Activated naive CD4-positive, alpha-beta T cell treated with Interleukin-2 at 50 U/mL for 16 hours (primary cell): ENCODE measurements at places on chromosomes 6 and 20.
A peak's percentile ranks its signal among the peaks of the same experiment; 100 is the strongest.

GRCh38 chr20:8788275-8788674 lies 280.6 kb upstream of the PLCB4 start:
- no peak for DNase-seq

DNA sequence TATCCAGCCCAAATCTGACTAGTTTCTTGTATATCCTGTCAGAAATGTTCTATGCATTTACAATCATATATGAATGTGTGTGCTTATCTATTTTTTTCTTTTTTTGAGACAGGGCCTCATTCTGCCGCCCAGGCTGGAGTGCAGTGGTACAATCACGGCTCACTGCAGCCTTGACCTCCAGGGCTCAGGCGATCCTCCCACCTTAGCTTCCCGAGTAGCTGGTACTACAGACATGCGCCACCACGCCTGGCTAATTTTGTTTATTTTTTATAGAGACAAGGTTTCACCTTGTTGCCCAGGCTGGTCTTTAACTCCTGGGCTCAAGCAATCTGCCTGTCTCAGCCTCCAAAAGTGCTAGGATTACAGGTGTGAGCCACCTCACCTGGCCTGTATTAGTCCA lies 3.0 kb upstream of the RAB44 start:
- no peak for DNase-seq

DNA sequence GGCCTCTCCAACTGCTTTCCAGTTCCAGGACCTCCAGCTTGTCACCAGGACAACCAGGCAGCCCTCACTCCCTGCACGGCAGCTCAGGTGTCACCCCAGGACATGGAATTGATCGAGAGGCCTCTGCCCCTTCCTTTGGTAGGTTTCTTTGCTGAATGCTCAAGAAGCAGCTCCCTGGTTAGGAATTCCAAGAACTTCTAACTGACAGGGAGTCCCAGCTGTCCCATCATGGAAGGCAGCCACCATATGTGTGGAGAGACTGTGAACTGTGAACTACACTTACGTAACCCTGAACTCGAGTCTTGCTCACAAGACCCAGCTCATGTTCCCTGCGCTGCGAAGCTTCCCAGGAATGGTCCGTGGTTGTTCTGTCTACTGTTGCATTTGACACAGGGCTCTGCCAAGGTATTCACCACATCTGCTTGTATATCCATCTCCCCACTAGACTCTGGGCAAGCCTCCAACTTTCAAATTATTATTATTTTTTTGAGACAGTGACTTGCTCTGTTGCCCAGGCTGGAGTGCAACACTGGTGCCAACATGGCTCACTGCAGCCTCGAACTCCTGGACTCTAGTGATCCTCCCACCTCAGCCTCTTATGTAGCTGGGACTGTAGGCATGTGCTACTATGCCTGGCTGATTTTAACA lies 35.7 kb downstream of the MGME1 start:
- no peak for DNase-seq

GRCh38 chr20:63734946-63735858 lies 1.3 kb upstream of the LIME1 start:
- DNase-seq: no peak

- DNase-seq: no peak
Measured at GRCh38 chr6:49849213-49849907, 17.0 kb downstream of the CRISP1 start.

- no peak for DNase-seq
Measured at GRCh38 chr6:88145298-88145963, 20.7 kb downstream of the CNR1 start.

DNA sequence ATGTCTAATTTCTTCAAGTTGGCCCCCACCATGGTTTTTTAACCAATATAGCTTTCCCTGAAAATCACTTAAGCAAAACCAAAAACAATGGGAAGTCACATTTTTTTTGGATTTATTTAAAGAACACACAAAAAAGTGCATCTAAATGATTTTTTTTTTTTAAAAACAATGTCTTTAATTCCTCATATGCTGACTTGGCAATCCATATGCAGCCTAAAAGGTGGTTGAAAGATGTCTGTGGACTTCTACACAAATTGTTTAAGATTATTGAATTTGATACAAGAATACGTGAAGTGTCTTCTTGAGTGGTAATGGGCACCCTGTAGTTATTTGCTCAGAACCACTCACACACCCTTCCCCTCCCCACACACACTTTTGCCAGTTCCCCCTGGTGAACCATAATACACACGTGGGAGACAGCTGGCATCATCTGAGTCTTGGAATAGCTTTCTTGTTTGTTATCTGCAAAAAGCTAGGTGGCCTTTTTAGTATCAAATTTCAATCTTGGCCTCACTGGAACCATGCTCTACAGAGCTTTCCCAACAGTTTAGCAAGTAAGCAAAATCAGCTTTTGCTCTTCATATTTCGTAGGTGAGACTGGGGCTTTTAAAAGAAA lies 60.9 kb upstream of the TULP1 start:
- DNase-seq: no peak

DNA sequence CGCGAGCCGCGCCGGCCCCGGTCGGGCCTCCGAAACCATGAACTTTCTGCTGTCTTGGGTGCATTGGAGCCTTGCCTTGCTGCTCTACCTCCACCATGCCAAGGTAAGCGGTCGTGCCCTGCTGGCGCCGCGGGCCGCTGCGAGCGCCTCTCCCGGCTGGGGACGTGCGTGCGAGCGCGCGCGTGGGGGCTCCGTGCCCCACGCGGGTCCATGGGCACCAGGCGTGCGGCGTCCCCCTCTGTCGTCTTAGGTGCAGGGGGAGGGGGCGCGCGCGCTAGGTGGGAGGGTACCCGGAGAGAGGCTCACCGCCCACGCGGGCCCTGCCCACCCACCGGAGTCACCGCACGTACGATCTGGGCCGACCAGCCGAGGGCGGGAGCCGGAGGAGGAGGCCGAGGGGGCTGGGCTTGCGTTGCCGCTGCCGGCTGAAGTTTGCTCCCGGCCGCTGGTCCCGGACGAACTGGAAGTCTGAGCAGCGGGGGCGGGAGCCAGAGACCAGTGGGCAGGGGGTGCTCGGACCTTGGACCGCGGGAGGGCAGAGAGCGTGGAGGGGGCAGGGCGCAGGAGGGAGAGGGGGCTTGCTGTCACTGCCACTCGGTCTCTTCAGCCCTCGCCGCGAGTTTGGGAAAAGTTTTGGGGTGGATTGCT lies 1.3 kb downstream of the VEGFA start:
- DNase-seq: peak; percentile 78

GRCh38 chr20:23350196-23350903 lies at the start of gene NXT1:
Gene NXT1 (plus strand): TSS chr20:23350791. CDS start chr20:23354042, 3,251 bp downstream.
- DNase-seq: peak; percentile 97

DNA sequence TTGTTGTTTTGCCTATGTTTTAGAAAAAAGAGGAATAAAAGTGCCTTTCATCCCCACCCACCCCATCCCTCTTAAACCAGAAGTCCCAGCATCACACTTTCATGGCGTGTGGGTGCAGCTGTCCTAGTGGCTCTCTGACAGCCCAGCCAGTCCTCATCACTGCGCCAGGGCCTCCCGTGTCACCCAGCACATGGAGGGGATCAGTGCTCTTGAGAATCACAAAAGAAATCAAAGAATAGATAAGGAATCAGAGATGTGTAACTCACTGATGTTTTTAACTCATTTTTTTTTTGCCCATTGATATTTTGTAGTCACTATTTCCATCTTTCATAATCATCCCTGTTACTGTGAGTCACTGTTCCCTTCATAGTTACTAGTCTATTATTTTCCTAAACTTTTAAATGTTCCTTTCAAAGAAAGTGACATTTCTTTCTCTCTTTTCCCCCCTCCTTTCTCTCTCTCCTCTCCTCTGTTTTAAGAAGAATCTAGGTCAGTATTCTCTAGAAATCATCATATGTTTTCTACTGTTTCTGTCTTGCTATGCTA lies 78.6 kb downstream of the AIG1 start:
- peak; percentile 12 for DNase-seq

DNA sequence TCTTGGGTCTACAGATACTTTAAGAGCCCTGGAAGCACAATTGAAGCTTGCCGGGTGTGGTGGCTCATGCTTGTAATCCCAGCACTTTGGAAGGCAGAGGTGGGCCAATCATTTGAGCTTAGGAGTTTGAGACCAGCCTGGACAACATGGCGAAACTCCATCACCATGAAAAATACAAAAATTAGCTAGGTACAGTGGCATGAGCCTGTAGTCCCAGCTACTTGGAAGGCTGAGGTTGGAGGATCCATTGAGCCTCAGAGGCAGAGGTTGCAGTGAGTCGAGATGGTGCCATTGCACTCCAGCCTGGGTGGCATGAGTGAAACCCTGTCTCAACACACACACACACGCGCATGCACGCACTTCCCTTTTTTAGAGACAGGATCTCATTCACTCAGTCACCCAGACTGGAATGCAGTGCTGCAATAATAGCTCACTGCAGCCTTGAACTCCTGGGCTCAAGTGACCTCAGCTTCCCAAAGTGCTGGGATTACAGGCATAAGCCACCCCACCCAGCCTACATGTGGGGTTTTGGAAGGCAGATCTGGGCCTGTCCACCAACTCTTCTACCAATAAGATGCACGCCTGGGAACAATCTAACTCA lies 182.5 kb upstream of the JARID2 start:
- DNase-seq: no peak

- DNase-seq: no peak
Measured at GRCh38 chr20:54382419-54382818, 93.0 kb upstream of the DOK5 start.

DNA sequence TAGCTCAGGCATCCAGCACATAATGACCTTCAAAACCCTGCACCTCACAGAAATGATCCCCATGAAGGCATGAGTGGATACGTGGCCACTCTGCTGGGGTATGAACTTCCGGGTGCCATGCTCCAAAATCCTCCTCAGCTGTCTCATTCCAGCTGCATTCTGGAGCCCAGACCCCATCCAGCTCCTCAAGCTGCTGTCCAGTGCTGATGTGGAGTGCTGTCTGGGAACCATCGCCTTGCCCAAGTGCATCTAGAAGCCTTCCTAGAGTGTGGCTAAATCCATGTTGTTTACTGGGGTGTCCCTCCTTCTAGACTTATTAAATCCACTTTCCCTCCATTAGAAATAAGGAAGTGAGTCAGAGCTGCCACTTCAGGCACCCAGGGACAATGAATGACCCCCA lies 130.8 kb upstream of the PTPRT start:
- DNase-seq: no peak

- DNase-seq: no peak
Measured at GRCh38 chr6:17439243-17439993, 46.0 kb downstream of the CAP2 start.

DNA sequence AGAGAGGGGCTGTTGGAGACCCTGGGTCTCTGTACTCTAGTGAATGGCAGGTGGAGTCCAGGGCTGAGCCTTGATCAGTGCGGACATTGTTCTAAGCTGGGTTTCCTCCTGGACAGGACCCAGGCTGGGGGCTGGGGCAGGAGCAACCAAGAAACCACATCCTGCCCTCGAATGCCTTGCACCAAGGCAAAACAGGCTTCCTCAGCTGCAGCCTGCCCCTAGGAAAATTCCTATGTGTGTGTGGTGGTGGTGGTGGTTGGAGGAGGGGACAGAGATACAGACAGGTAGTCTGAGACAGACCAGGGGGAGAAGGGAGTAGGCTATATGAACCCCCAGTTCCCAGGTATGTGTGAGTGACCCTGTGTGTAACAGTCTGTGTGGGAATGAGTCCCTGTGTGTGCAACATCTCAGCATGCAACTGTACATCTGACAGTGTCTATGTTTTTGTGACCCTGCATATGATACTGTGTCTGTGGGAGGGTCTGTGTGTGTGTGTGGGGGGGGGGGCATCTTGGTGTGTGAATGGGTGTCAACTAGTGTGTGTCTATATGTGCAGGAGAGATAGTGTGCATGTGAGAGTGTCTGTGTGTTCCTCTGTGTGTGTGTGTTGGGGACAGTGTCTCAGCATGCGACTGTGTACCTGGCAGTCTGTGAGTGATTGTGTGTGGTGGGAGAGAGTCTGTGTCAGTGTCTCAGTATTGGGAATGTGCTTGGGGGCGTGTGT lies 3.0 kb downstream of the GLP1R start:
- no peak for DNase-seq

- DNase-seq: no peak
Measured at GRCh38 chr6:18388942-18389341, 1.8 kb downstream of the RNF144B start.

GRCh38 chr6:158219228-158219627 lies 51.1 kb downstream of the GTF2H5 start:
- DNase-seq: no peak

GRCh38 chr6:102356170-102356569 lies 962.7 kb downstream of the GRIK2 start:
- DNase-seq: no peak

GRCh38 chr6:150004783-150005717 lies 20.3 kb downstream of the RAET1L start:
- DNase-seq: peak; percentile 90

DNA sequence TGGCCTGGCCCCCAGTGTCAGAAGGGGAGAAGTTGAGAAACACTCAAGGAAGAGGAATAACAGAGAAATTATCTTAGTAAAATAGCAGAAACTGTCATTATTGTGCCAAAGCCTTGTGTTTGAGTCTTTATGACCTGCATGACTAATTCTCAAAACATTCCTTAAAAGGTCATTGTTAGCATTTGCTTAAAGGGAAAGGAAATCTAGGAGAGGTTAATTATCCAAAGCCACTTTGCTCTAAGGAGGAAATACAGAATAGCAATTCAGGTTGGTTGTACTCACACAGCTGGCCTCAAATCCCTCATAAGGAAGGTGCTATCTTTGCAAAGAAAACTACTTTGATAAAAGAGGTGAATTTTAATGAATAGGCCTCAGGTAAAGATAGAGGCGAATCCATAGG lies 516.7 kb downstream of the CBLN4 start:
- DNase-seq: no peak

GRCh38 chr6:32111424-32112066 lies 2.4 kb upstream of the TNXB start:
- DNase-seq: no peak

GRCh38 chr20:58251348-58251978 lies 23.0 kb upstream of the ANKRD60 start:
- DNase-seq: no peak

DNA sequence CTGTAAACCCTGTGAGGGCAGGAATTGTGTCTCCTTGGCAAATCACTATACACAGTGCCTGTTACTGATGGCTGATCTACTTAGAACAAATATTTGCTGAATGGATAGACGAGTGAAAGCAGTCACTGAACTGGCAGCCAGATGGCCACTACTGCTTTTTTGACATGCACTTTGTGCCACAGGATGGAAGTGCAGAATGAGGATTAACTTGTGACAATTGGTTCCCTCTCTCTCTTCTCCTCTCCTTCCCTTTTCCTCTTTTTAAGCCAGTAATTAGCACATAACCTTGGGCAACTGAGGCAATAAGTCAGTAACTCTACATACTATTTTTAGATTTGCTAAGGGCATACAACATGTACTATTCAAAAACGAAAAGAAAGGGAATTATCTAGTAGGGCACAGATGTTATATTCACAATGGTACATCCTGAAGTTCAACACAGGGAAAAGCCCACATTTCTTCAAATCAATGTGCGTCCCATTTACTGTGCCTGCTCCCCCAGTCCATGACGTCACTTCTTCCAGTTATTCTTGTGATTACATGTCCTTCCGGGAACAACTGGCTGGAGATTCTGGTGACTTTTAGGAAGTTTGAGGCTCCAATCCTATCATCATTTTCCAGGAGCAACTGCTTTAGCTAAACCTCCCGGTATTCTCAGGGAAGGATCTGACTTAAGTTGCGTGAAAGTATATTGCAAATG lies 17.0 kb upstream of the RPS6KA2 start:
- DNase-seq: no peak

- DNase-seq: no peak
Measured at GRCh38 chr20:10530883-10531282, 95.8 kb downstream of the SLX4IP start.
